Activated naive CD4-positive, alpha-beta T cell treated with anti-CD3 and anti-CD28 coated beads for 36 hours (primary cell): ENCODE measurements at places on chromosomes 6 and 20.

DNA sequence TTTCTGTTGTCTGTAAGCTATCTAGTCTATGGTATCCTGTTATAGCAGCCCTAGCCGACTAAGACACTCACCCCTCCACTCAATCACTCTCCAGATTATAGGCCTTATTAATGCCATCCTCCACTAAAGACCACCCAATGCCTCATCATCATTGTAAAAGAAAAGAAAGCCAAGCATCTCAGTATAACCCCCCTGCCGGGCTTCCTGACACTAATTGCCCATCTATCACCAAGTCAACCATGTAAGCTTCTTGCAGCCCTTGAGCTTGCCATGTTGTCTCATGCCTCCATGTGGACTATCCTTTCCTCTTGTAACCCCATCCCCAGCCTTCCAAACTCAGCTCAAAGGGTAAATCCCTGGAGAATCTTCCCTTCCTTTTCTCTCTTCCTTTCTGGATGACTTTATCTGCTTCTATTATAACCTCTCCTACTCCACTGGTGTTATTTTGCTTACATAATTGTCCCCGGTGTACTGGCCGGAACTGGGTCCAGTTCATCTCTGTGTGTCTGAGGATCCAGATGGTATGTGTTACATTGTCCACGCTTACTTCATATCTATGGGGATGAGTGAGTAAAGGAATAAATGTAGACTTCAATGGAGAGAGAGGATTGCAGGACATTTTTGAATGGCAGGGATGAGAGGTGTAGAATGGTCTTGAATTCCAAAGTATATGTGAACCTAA is 202.9 kb upstream of the SOX4 start:
- no peak for DNase-seq

- DNase-seq, result no peak
Measured at GRCh38 chr20:21519136-21519584, 5.3 kb upstream of the NKX2-2 start.

- no peak for DNase-seq
Measured at GRCh38 chr6:170095273-170095981, 195.5 kb downstream of the DLL1 start.

DNA sequence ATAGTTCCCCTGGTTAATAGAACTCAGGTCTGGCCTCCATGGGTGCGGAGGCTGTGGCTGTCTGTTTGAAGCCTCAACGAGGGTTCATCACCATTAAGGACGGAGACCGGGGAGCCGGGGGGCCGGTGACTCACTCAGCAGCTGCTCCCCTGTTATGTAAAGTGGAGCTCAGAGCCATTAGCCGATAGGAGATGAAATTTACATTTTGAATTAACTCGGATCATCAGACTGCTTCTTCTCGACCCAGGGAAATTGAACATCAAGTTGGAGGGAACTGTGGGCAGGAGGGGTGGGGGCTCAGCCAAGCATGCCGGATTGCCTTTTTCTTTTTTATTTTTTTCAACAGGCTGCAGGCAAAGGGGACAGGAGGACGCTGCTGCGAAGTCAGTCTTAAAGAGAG is 12.3 kb downstream of the PCK1 start:
- DNase-seq, result no peak
